ENCODE measurements at places on chromosomes 4 and X. TPM values are rescaled to one million over a fixed set of nuclear protein-coding genes. Genes with fewer than 3 reads are reported as not detected.

DNA sequence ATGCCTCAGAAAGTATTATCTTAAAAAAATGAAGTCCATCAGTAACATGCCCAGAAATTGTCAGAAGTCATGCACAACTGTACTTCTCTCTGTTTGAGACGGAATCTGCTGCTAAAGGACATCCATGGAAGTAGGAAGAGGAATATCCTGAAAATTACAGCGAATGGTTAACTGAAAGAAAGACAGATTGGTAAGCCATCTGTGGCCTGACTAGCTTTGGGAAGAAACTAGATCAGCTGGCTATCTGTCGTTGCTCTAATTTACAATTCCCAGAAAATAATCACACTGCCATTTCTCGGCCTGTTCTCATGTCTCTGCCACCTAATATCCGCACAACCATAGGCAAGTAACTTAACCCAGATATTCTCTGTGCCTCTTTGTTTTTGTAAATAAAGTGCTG, 496.5 kb downstream of the PCDH19 start:
- H3K27ac ChIP-seq = no peak overlapping the region
- H3K36me3 ChIP-seq = no peaks in the 10 kb centered on the region
- no peaks in the 10 kb centered on the region for H3K4me1 ChIP-seq
- H3K4me3 ChIP-seq = no peak overlapping the region
- no peaks in the 10 kb centered on the region for H3K27me3 ChIP-seq

DNA sequence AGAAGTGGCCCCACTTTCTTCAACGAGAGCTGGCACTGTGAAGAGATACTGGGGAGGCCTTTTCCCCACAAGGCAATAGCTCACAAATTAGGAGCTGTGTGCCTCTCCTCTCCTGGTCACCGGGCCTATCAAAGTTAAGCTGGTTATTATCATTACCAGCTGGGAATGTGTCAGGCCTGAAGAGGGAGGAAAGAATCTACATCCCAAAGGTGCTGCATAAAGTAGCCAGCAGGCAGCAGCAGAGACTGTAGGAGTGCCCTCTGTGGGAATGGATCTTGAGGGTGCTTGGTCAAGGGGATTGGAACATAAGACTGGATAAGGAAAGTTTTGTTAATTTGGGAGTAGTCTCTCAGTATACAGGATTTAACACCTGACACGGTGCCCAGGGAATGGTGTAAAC, 9.1 kb upstream of the TMPRSS11D start:
- H3K36me3 ChIP-seq = no peaks in the 10 kb centered on the region
- H3K4me3 ChIP-seq = no peak overlapping the region
- no peak overlapping the region for H3K27ac ChIP-seq
- no peaks in the 10 kb centered on the region for H3K27me3 ChIP-seq
- DNase-seq = no peak
- no peaks in the 10 kb centered on the region for H3K4me1 ChIP-seq

PCYT1B gene
- 1.1 TPM for total RNA-seq

ETDB gene
- total RNA-seq = not detected

DNA sequence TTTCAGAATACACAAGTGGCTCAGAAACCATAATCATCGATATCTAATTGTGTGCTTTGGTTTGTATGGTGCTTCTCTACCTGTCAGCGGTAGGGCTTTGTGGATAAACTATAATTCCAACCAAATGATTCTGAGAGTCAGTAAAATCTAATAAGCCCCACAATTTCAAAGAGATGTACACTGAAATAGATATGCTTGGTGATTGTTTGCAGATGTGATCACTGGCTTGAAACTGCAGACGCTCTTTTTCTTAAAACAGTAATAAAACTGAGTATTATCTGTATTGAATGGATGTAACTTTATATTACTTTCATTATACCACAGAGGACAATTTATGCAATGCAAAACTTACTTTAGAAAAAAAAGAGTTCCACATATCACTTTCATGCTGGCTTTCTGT, 198.8 kb upstream of the ANXA10 start:
- H3K4me3 ChIP-seq = no peak overlapping the region
- H3K27me3 ChIP-seq = no peaks in the 10 kb centered on the region
- no peak for DNase-seq
- peaks cover 3% of the 10 kb centered on the region for H3K4me1 ChIP-seq
- H3K36me3 ChIP-seq = no peaks in the 10 kb centered on the region

DNA sequence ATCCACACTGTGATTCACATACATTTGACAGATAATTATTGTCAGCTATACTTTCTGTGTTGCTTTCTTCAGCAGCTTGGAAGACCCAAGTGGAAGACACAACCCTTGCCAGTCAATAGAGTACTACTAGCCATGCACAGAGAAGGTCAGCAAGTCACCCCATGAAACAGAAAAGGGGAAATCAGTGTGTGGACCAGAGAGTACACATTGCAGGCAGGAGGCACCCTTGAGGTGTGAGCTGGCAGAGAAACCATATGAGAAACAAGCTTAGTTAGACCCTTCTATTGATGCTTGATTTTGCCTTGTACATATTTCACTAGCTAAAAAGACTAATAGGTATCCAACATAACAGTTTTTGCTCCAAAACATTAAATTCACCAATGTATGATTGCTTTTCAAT, 99.5 kb downstream of the NLGN4X start:
- no peaks in the 10 kb centered on the region for H3K4me1 ChIP-seq
- no peak overlapping the region for H3K4me3 ChIP-seq
- no peak for DNase-seq
- H3K27ac ChIP-seq = no peak overlapping the region
- H3K36me3 ChIP-seq = no peaks in the 10 kb centered on the region

ASMT gene
- total RNA-seq = 0.36 TPM

GRCh38 chr4:161287678-161288352, 876.0 kb downstream of the FSTL5 start:
- H3K4me1 ChIP-seq = no peaks in the 10 kb centered on the region
- H3K27ac ChIP-seq = no peak overlapping the region
- H3K36me3 ChIP-seq = no peaks in the 10 kb centered on the region
- no peak for DNase-seq
- no peak overlapping the region for H3K4me3 ChIP-seq

DNA sequence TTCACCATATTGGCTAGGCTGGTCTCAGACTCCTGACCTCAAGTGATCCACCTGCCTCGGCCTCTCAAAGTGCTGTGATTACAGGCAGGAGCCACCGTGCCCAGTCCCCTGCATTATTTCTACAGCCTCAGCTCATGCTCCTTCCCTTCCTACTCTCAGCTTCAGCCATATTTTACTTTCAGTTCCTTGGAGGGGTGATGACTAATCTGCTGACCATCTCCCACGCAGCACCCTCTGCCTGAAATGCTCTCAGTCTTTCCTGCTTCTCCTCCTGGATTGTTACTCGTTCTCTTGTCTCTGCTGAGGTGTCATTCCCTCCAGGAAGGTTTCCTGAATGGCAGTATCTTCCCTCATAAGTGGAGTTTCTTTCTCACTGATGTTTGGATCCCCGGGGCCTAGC, 63.3 kb downstream of the MOSPD2 start:
- peaks cover 2% of the 10 kb centered on the region for H3K4me1 ChIP-seq
- peak; percentile 65 for DNase-seq
- peak overlapping the region; percentile 46 for H3K27ac ChIP-seq
- H3K4me3 ChIP-seq = no peak overlapping the region
- H3K27me3 ChIP-seq = no peaks in the 10 kb centered on the region

GRCh38 chr4:1192493-1193205, 20.3 kb upstream of the SPON2 start:
- H3K36me3 ChIP-seq = no peaks in the 10 kb centered on the region
- peak overlapping the region; percentile 85 for H3K27ac ChIP-seq
- H3K4me3 ChIP-seq = peak overlapping the region; percentile 36
- peak; percentile 98 for DNase-seq
- H3K27me3 ChIP-seq = no peaks in the 10 kb centered on the region

IL15 gene
- total RNA-seq = 3.3 TPM

DNA sequence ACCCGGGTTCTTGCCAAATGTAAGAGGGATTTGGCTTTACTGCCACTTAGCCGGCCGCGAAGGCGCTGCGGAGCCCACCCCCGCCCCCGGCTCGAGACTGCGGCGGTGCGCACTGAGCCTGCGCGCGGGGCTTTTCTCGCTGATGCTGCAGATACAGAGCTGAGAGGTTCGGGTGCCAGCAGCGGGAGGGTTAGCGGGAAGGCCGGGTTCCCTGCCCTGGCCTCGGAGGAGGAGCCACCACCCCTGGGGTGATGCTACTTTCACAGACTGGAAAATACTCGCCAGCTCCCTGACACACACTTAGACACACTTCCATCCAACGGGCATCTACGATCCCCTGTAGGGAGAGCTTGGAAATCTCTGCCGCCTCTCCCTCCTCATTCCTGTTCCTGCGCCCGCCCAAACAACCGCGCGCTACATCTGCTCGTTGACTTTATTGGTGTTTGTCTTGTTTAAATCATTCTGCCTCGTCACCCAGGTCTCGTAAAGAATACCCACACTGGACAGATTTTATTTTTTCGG, 2.1 kb upstream of the PCDH7 start:
- H3K36me3 ChIP-seq = no peaks in the 10 kb centered on the region
- no peak overlapping the region for H3K27ac ChIP-seq
- H3K4me1 ChIP-seq = peaks cover 5% of the 10 kb centered on the region
- peaks cover 43% of the 10 kb centered on the region for H3K27me3 ChIP-seq

DNA sequence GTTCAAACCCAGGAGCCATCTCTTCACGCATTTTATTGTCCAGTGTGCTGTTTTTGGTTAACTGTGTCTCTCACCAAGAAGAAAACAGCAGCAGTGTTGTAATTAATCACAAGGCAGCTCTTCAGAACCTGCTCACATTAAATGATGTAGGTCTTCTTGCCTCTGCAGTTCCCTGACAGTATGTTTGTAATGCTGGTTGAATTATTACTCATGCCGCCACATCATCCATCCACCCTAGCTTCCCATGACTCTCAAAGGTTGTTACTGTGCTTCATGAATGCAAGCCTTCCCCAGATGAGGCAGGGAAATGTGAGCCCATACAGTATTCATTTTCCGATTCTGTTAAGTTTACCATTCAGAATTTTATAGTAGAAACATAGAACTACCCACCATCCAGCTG, 17.4 kb downstream of the TLR10 start:
- no peak overlapping the region for H3K4me3 ChIP-seq
- H3K4me1 ChIP-seq = no peaks in the 10 kb centered on the region
- no peak overlapping the region for H3K27ac ChIP-seq
- no peaks in the 10 kb centered on the region for H3K27me3 ChIP-seq

DNA sequence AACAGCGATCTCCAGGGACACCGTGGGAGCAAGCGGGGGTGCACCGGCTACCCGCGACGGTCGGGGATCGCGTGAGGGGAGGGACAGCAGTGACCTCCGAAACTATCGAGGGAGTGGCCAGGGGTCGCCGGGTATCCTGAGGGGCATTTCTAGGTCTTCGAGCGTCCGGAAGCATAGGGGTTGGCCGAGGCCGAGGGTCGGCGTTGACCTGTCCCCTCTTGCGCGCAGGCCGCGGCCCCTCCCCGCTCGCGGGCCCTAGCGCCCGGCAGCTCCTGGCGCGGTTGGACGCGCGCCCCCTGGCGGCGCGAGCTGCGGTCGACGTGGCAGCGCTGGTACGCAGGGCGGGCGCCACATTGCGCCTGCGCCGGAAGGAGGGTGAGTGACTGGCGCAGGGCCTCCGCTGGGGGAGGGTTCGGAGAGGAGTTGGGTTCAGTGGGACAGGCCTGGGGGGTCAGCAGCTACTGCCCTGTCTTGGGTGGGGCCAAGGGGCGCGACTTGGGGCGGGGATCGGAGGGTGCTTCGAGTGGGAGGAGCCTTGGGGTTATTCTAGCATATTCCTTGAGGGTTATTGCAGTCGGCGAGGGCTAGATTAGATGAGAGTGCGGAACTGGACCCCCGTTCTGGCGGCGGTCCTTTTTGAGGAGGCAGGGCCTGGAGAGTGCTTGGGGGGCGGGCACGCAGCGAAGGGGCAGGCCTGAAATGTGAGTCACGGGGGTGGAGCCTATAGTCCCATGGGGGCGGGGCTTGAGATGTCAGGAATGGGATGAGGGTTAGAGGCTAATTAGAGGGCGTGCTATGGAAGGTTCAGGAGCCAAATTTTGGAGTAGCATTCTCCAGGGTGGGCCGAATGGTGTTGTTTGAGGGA, 1.2 kb downstream of the MAGIX start:
- H3K4me3 ChIP-seq = peak overlapping the region; percentile 65
- peaks cover 12% of the 10 kb centered on the region for H3K4me1 ChIP-seq
- DNase-seq = peak; percentile 95
- peak overlapping the region; percentile 58 for H3K27ac ChIP-seq

COL25A1 gene
- total RNA-seq = 1.4 TPM

FAM47B gene
- total RNA-seq = not detected

DNA sequence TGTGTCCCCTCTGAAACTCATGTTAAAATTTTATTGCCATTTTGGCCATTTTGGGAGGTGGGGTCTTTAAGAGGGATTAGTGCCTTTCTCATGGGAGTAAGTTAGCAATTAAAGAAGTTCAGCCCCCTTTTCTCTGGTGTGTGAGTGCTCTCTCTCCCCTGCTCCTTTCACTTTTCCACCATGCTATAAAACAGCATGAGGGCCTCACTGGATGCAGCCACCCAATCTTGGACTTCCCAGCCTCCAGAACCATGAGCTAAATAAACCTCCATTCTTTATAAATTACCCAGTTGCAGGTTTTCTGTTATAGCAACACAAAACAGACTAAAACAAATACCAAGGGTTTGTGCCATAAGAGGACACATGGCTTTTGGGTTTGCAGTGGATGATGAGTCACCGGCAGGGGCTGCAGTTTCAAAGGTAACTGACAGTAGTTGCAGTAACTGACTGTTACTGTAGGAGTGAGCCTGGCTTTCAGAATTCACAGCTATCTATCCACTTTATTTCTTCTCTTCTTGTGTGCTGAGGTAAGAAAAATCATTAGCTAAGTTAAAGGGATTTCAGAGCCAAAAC, 121.5 kb downstream of the PPEF1 start:
- DNase-seq = no peak
- H3K36me3 ChIP-seq = no peaks in the 10 kb centered on the region
- H3K4me1 ChIP-seq = peaks cover 3% of the 10 kb centered on the region
- H3K4me3 ChIP-seq = no peak overlapping the region
- H3K27ac ChIP-seq = no peak overlapping the region

GRCh38 chrX:26262121-26262523, 46.2 kb downstream of the MAGEB5 start:
- H3K4me1 ChIP-seq = no peaks in the 10 kb centered on the region
- H3K27me3 ChIP-seq = no peaks in the 10 kb centered on the region
- H3K27ac ChIP-seq = no peak overlapping the region

GRCh38 chr4:87100168-87100567, 120.2 kb downstream of the KLHL8 start:
- DNase-seq = no peak
- H3K27ac ChIP-seq = no peak overlapping the region
- no peaks in the 10 kb centered on the region for H3K27me3 ChIP-seq
- H3K4me3 ChIP-seq = no peak overlapping the region
- H3K36me3 ChIP-seq = no peaks in the 10 kb centered on the region

TMPRSS11F gene
- total RNA-seq = not detected

CTBP1 gene
- total RNA-seq = 246 TPM

- no peaks in the 10 kb centered on the region for H3K4me1 ChIP-seq
- no peak for DNase-seq
- no peaks in the 10 kb centered on the region for H3K27me3 ChIP-seq
- H3K4me3 ChIP-seq = no peak overlapping the region
Measured at GRCh38 chr4:89404530-89404929, 96.9 kb upstream of the GPRIN3 start.

GRCh38 chrX:136666088-136666487, 18.1 kb downstream of the CD40LG start:
- H3K36me3 ChIP-seq = no peaks in the 10 kb centered on the region
- no peaks in the 10 kb centered on the region for H3K27me3 ChIP-seq
- no peak for DNase-seq
- H3K27ac ChIP-seq = no peak overlapping the region
